Caco-2 (cell line): ENCODE measurements at places on chromosomes 1 and 21. TPM values are rescaled to one million over a fixed set of nuclear protein-coding genes. Genes with fewer than 3 reads are reported as not detected.

The TNFRSF4 gene
- total RNA-seq, result not detected in 2 replicates

The KPRP gene
- total RNA-seq, result not detected in 2 replicates

The TACSTD2 gene
- total RNA-seq, result 25.6 and 31.9 TPM in 2 replicates

The MIXL1 gene
- not detected in 2 replicates for total RNA-seq

The COL9A2 gene
- 0.23 and 0.39 TPM in 2 replicates for total RNA-seq

The CDCA8 gene
- 35.4 and 37.0 TPM in 2 replicates for total RNA-seq
